ENCODE measurements at places on chromosomes 4 and X.
A peak's percentile ranks its signal among the peaks of the same experiment; 100 is the strongest.

DNA sequence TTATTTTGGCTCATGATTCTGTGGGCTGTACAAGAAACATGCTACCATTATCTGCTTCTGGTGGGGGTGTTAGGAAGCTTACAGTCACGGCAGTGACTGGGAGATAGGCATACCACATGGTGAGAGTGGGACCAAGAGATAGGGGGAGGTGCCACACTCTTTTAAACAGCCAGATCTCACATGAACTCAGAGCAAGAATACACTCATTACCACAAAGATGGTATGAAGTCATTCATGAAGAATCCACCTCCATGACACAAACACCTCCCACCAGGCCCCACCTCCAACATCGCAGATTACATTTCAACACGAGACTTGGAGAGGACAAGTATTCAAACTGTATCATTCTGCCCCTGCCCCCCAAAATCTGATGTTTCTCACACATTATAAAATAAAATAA, 2396.7 kb downstream of the PCDH7 start:
- no peak for DNase-seq

GRCh38 chr4:180665481-180665880, 1577.7 kb upstream of the TENM3 start:
- DNase-seq, result no peak

DNA sequence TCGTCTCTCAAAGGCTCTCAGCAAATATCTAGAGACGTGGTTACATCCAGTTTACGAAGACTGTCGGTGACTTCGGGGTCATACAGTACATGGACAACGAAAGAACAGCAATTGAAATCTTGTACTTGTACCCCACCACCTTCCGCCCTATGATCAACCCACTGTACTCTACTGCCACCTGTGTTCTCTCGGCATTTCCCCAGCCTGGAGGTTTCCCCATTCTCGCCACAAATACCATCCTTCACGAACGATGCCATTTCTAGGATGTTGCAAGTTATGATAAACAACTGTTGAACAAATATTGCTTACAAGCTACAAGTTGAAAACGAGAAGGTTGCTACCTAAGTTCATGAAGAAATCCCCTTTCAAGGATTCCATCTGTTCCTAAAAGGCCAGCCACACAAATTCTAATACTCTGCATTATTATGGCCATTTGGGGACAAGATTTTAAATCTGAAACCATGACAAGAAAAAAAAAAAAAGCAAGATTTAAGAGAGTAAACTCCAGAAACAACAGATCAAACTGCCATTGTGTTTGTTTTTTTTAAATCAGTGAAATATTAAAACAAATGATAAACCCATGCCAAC, 1.6 kb downstream of the APBB2 start:
- peak; percentile 14 for DNase-seq

- no peak for DNase-seq
These were observed 10.0 kb upstream of the HS3ST1 start for GRCh38 chr4:11438647-11439046.

GRCh38 chr4:139889901-139890300, 224.3 kb downstream of the MGST2 start:
- no peak for DNase-seq

GRCh38 chr4:74855879-74856278, 61.6 kb upstream of the BTC start:
- no peak for DNase-seq

DNA sequence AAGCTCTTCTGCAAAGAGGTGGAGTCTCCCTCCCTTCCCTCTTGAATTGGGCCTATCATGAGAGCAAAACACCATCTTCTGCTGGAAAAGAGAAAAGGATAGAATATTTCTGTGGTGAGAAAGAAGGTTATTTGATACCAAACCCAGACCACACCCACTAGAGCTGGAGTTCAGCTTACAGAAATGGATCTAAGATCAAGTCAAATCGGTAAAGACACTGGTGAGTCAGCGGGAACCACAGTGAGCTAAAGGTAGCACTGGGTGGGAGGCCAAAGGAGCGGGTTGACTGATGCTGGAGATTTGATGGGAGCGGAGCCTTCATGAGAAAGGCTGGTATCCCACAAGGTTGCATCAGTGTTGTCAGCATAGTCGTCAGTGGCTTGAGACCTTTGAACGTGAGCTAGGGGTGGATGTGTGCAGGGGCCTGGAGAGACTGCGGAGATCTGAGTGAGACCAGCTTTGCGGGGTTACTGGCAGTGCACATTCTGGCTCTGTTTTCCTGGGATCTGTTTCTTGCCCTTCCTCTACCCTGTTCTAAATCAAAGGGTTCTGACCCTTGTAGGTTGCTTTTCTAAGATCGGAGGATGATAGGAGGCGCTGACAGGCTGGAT, 106.4 kb upstream of the SCOC start:
- DNase-seq, result no peak
